ENCODE measurements at places on chromosomes 6 and 20. TPM values are rescaled to one million over a fixed set of nuclear protein-coding genes. Genes with fewer than 3 reads are reported as not detected.

CD83 gene
- polyA plus RNA-seq = 2.2 TPM

TRIM38 gene
- polyA plus RNA-seq = 6.7 TPM

CAPN11 gene
- 0.04 TPM for polyA plus RNA-seq

SLC22A1 gene
- polyA plus RNA-seq = 0.76 TPM

GCNT2 gene
- polyA plus RNA-seq = 5.6 TPM

OR2H2 gene
- not detected for polyA plus RNA-seq

SERAC1 gene
- polyA plus RNA-seq = 10.1 TPM

COL9A3 gene
- 3.6 TPM for polyA plus RNA-seq

RING1 gene
- 20.3 TPM for polyA plus RNA-seq

C2 gene
- polyA plus RNA-seq = not detected

OPN5 gene
- polyA plus RNA-seq = 0.04 TPM

CLPSL1 gene
- polyA plus RNA-seq = not detected

PHACTR3 gene
- 1.4 TPM for polyA plus RNA-seq

ENPP1 gene
- 0.22 TPM for polyA plus RNA-seq

DDRGK1 gene
- polyA plus RNA-seq = 41.5 TPM

HSP90AB1 gene
- polyA plus RNA-seq = 1,089 TPM

GSTA5 gene
- not detected for polyA plus RNA-seq
